ENCODE measurements at places on chromosomes 2 and 18.

DNA sequence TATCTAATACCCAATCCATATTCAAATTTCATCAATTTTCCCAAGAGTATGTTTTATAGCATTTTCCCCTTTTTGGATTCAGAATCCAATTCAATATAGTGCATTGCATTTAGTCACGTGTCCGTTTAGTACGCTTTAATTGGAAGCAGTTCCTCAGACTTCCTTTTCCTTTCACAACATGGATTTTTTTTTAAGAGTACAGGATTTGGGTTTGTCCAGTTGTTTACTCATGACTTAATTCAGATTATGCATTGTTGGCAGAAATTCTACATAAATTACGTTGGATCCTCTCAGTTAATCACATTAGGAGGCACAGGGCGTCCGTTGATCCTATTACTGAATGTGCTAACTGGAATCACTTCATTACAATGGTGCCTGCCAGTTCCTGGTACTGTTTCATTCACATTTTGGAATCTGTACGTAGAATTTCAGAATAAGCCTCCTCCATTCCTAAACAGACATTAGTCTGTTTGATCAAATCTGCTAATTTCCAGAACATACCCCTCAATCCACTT is 70.0 kb upstream of the ATIC start:
- no peak for DNase-seq

GRCh38 chr18:3245185-3245564 is 2.4 kb upstream of the MYL12A start:
- no peak for DNase-seq

DNA sequence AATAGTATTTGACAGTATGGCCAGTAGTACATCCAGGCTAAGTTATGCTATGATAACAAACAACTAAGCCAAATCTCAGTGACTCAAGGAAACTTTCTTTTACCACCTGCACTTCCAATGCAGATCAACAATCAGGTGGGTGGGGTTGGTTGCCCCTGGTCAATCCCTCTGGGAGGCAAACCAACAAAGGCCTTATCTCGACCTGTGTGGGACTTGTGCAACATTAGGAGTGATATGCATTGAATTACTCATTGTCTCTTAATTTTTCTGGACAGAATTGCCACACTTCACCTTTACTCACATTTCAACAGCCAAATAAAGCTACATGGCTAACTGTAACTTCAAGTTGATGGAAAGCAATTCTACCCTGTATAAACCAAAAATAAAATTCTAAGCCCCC is 1049.3 kb upstream of the CDH2 start:
- no peak for DNase-seq

DNA sequence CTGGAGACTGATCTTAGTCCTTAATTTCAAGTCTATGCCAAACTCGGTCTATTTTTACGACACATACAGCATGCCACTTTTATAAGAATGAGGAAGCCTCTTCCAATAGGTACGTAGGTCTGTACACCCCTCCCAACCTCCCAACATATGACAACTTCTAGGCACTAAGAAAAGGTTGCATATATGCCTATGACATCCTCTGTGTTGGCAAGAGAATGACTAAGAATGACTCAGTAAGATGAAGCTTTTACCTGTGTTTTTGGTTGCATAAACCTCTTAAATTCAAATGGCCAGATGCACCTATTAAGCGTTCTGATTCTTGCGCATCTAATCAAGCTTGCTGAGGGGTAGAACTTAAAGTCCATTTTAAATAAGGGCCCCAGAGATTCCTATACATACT is 586.4 kb upstream of the ZEB2 start:
- no peak for DNase-seq

DNA sequence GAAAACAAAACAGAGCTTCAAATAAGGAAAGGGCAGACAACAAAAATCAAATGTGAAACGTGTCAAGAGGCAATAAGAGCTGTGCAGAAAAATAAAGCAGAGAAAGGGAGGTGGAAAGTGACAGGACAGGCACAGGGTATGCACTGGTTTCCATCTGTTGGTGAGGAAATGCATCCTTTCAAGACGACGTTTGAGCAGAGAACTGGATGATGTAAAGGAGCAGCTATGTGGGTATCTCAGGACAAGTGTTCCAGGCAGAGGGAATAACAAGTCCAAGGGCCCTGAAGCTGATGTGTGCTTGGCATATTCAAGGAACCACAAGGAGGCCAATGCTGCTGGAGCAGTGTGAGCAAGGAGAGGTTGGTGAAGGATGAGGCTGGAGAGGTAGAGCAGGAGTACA is 168.9 kb upstream of the SERPINE2 start:
- DNase-seq, result no peak

DNA sequence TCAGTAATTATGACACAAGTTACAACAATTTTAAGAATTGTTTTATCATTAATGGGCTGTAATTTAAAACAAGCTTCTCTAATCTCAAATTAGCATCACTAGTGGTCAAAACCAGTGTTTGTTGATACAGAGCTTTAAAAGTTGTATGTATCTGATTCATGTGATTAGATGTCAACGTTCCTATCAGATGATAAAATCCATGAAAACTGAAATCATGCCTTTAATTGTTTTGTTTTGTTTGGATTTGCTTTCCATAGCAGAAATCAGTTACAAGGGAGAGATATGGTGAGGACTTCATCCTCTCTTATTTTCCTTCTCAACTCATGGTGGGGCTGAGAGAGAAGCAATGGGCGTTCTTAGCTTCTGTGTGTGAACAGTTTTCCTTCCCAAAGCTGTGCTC is 469.6 kb downstream of the PID1 start:
- DNase-seq, result no peak
